ENCODE measurements at places on chromosomes 4 and X.

GRCh38 chr4:113539408-113539807 lies 222.1 kb downstream of the CAMK2D start:
- DNase-seq, result no peak

GRCh38 chr4:76744241-76744921 lies 153.6 kb downstream of the SOWAHB start:
- no peak for DNase-seq

DNA sequence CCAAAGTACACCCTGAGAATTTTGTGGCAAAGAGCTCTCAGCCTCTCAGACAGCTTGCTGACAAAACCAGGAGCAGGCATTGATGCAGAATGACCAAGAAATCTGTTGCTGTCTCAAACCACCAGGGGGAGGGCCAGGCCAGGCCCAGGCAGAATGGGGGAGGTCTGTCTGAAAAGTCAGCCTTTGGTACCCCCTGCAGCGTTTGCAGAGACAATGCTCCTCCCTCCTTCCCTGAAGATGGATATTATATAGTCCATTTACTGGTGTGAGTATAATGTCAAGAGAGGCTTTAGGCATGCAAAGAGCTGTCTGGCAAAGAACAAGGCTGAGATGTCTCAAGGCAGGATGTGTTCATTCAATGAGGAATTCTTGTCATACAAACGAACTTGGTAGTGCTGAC lies 52.9 kb upstream of the TRPC5OS start:
- DNase-seq, result no peak

DNA sequence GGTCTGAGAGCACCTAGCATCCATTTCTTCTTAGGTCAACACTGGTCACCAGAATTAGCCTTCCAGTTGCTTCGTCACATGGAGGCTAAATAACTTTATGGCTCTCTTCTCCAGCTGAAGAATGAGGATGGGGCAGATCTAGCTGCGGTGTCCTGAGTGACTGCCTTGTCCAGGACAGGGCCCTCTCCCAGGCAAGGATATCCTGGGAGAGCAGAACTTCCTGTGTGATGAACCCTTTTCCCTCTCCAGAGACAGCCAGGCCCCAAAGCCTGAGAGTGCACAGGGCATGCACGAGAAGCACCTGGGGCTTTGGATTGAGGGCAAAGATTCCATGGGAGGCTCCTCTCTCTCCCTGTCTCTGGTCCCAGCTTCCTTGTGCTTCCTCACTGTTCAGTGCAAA lies 108.2 kb upstream of the MAMLD1 start:
- DNase-seq, result no peak

GRCh38 chr4:176979416-176979815 lies 186.7 kb upstream of the VEGFC start:
- no peak for DNase-seq

DNA sequence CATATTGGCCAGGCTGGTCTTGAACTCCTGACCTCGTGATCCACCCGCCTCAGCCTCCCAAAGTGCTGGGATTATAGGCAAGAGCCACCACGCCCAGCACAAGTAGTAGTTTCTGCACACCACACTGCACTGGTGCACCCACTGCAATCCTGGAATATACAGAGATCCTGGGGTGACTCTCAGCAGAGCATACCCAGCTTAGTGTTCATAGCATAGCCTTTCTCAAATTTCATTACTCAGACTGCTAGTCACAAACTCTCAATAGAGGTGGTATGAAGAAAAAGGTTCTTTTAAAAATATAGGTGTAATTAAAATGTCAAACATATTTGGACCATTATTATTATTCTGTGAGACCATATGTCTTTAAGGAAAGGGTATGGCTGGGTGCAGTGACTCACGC lies 6.2 kb upstream of the ARHGAP10 start:
- no peak for DNase-seq

GRCh38 chr4:140626661-140627376 lies 58.1 kb upstream of the UCP1 start:
- DNase-seq, result no peak

GRCh38 chr4:9703391-9703790 lies 78.0 kb upstream of the DRD5 start:
- DNase-seq, result peak; percentile 61

DNA sequence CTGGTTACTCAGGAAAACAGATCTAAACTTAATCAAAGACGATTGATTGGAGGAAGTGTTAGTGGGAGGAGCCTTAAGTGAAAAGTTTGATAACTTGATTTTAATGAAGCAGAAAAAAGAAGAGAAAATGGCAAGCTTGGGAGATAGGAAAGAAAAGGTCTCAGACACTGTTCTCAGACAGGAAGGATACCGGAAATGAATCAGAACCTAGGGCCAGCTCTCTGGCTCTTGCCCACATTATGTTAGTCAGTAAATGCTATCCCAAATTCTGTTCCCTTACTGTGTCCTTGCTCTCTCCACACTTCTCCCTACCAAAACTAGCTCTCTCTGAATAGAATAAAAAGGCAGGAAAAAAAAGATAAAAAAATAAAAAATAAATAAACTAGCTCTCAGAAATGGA lies 48.6 kb upstream of the TMEM164 start:
- no peak for DNase-seq
